ENCODE measurements at places on chromosomes 2 and 18.

GRCh38 chr2:67846370-67847070, 216.3 kb downstream of the C1D start:
- DNase-seq, result peak; percentile 79

GRCh38 chr2:10981941-10982431, 70.3 kb downstream of the KCNF1 start:
- DNase-seq, result no peak

GRCh38 chr2:5877360-5877759, 185.2 kb downstream of the SOX11 start:
- DNase-seq, result no peak

DNA sequence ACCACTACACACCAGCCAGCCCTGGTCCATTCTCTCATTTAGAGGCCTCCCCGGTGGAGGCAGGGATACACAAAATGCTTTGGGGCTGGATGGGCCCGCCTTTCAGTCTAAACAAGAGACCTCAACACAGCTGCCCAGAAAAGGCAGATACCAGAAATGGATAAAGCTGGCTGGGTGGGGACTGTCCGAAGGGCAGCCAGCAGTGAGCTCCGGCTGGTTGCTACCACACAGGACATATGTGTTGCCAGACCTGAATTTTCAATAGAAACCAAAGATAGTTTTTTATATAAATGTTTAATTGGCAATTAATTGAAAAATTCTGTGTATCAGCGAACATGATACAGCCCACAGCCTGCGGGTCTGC, 1.4 kb downstream of the GPBAR1 start:
- no peak for DNase-seq

GRCh38 chr2:5914811-5915611, 222.8 kb downstream of the SOX11 start:
- DNase-seq, result no peak

GRCh38 chr18:68478246-68478645, 236.7 kb downstream of the TMX3 start:
- DNase-seq, result no peak

GRCh38 chr2:190978389-190979053, 35.5 kb downstream of the STAT1 start:
- peak; percentile 43 for DNase-seq

GRCh38 chr2:212973347-212973746, 178.1 kb downstream of the IKZF2 start:
- DNase-seq, result no peak

DNA sequence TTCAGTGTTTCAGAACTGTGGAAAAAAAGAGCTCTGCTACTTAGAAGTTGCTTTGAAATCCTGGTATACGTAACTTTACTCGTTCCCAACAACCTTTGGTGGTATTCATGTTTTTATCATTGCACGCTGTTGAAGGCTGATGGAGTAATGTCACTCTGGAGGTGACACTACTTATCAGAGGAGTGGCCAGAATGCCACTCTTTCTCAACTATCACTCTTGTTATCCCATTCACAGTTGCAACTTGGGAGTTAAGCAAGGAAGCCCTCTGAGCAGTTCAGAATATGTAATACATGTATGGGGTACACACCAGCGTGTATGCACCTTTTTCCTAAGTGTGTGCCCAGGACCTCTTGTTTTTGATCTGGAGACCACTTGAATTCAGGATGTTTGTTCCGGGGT, 53.6 kb downstream of the TANC1 start:
- DNase-seq, result no peak

- DNase-seq, result no peak
Measured at GRCh38 chr2:144946263-144946662, 426.3 kb upstream of the ZEB2 start.

GRCh38 chr2:65778137-65778536, 345.7 kb upstream of the SPRED2 start:
- no peak for DNase-seq

DNA sequence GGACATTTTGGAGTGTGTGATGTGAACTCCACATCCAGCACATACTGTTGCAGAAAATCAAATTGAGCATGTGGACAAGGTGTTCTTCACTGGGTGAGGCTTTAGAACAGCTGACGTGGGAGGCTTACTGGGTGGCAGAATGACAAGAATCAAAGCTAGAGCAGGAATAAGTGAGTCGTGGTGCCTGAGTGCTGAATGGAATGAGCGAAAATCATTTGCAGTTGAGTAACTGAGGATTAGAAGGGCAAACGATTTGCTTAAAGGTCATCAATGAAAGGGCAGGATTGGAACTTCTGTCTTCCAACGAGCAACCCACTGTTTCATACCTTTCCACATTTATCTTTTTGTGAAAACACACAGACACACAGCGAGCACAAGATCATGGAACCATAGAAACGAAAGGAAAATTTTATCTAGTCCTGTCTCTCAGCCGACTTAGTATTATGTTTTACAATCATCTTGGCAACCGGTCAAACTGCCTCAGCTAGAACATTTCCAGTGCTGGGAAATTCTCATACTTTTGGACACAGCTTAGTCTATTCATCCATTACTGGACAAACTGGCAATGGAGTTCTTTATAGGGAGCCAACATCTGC, 7.2 kb upstream of the DAW1 start:
- DNase-seq, result peak; percentile 24

DNA sequence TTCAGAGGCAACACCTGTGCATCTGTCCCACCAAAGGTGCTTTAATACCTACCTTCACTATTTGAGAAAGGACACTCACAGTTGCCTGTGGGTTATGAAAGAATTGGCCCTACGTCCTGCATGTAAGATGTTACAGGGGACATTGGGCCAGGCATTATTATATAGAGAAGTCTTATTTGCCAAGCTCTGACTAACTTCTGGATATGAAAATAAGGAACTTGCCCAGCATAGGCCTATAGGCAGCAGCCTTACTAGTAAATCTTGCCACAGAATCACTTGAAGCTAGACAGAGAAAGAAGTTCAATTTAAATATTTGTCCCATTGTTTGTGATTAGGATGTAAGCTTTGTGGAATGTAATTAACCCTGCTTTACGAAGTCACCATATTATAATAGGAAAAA, 41.7 kb downstream of the NLRC4 start:
- no peak for DNase-seq

- peak; percentile 18 for DNase-seq
Measured at GRCh38 chr18:5879479-5879882, 15.8 kb downstream of the TMEM200C start.

DNA sequence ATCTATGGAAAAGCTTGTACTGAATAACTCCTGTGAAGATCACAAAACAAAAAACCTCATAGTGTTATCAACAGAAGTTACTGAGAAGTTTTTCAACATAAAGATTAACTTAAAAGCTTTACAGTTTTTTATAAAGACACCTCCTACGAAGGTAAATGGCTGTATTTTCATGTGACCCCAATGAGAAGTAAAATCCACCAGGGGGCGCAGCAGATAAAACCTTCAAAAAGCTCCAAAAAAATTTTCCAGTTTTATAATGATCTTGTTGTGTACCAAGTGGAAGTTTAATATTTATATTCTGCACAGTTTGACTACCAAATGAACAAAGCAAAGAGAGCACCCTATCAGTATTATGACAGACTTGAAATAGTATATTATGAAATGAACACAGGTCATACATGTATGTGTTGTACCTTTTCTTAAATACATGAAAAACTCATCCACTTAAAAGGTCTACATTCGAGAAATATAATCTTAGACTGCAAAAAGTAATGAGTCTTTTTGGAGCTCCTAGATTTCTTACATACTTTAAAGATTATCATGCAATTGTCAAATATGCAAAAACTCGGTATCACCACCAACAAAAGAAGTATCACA, 38.5 kb downstream of the PNO1 start:
- no peak for DNase-seq

DNA sequence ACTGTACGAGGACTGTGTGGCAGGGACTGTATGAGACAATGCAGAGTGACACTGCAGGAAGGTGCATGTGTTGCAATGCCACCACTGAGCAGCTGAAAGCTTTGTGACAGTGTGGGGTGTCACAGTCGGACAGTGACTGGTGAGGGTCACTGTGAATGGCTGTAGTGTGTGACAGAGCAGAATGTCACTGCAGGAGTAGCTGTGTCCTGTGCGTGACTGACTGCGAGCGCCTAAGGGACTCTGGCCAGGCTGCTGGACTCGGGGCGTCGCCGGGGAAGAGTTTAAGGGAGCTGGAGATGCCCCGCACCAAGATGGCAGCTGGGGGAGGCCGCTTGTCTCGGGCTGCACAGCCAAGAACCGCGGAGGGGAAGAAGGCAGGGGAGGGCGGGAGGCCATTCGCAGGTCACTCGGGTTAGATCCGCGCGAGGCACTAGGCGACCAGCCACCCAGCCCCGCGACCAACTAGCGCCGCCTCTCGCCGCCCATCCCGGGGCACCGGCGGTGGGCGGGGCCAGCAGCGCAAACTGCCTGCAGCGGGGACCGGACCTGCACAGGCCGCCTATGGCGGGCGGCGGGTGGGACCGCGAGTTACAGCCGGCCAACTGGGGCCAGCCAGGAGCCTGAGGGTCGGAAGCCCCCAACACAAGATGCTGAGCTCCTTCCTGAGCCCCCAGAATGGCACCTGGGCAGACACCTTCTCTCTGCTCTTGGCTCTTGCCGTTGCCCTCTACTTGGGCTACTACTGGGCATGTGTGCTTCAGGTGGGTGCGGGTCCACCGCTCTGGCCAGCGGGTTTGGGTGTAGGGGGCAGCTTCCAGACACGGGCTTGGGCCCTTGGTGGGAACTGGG, at the start of gene ABHD1:
ABHD1 (plus strand) TSS at position 514 of the 849 bp plus-strand sequence; CDS start at position 648, 134 bp downstream.
- DNase-seq, result no peak

DNA sequence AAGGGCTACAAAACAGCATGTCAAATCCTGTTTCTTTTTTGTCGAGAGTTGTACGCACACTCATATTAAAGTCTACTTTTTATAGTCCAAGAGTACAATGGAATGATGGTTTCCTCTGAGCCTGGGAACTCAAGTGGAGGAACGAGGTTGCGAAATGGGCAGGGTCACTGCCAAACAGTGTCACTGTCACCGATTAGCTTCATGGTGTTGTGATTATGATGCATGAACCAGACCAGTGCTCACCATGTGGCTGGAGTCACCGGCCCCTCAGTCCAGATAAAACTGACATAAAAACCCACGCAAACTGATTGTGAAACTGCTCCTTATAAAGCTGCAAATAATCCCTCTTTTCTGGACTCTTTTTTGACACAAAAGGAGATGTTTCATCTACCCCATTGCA, 122.0 kb downstream of the COPS8 start:
- DNase-seq, result peak; percentile 92

- DNase-seq, result no peak
Measured at GRCh38 chr2:174340400-174341292, 5.9 kb downstream of the SP9 start.

- no peak for DNase-seq
Measured at GRCh38 chr2:112691881-112692281, 28.9 kb upstream of the NT5DC4 start.

DNA sequence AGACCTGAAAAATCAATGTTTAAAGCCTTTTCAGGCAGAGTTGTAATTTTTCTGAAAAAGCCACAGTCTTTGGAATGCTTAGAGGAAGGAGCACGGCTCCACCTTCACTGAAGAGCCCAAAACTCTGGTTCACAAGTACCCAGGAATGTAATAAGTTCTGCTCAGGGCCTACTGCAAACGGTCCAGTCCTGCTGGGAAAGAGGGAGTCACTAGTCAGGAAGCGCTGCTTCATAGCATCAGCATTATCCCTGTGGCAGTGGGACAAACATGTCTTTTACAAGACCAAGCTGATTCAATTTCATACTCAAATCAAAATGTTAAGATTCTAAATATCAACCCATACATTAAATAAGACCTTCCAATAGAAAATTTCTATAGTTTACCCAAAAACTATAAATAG, 152.9 kb upstream of the PGAP1 start:
- peak; percentile 23 for DNase-seq

- DNase-seq, result no peak
Measured at GRCh38 chr2:234993541-234993981, 41.7 kb downstream of the SH3BP4 start.

GRCh38 chr18:33755931-33756560, 178.0 kb downstream of the ASXL3 start:
- DNase-seq, result peak; percentile 8

GRCh38 chr2:160491911-160492371, 1.7 kb downstream of the RBMS1 start:
- peak; percentile 55 for DNase-seq

GRCh38 chr18:23658285-23658684, 4.4 kb downstream of the ANKRD29 start:
- DNase-seq, result no peak

- DNase-seq, result no peak
Measured at GRCh38 chr18:79576686-79577351, 102.8 kb upstream of the CTDP1 start.

- DNase-seq, result peak; percentile 18
Measured at GRCh38 chr18:44742718-44743311, 62.1 kb downstream of the SETBP1 start.

- no peak for DNase-seq
Measured at GRCh38 chr2:25259737-25260124, 82.0 kb downstream of the DNMT3A start.

DNA sequence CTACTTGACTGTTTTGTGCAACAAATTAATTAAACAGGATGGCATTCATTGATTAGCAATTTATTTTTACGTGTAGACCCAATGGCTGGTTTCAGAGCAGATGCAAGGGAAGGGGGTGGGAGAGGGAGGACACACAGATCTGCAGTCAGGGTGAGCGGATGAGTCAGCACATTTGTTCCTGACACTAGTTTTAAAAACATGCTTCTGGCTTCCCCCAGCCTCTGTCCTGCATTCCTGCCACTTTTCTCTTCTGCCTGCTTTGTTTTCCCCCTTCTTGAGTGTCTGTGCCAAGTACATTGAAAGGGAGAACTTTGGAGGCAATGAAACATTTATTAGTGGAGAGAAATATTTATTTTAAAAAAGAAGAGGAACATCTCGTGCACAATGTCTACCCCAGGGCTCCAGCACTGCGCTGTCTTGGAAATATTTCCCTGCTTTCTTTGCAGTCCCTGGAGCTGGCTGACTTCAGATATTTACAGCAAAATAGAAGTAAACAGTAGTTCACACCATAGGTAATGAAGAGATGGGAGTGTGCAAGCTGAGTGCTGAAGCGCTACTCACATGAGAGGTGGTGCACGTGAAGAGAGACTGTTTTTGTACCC, 52.2 kb downstream of the NRP2 start:
- DNase-seq, result peak; percentile 49

GRCh38 chr18:31760695-31761094, at the start of gene SLC25A52:
Gene SLC25A52 (minus strand): TSS chr18:31760880. CDS start chr18:31760661, 219 bp downstream.
- no peak for DNase-seq

- no peak for DNase-seq
Measured at GRCh38 chr2:20423847-20424246, 23.0 kb upstream of the RHOB start.

DNA sequence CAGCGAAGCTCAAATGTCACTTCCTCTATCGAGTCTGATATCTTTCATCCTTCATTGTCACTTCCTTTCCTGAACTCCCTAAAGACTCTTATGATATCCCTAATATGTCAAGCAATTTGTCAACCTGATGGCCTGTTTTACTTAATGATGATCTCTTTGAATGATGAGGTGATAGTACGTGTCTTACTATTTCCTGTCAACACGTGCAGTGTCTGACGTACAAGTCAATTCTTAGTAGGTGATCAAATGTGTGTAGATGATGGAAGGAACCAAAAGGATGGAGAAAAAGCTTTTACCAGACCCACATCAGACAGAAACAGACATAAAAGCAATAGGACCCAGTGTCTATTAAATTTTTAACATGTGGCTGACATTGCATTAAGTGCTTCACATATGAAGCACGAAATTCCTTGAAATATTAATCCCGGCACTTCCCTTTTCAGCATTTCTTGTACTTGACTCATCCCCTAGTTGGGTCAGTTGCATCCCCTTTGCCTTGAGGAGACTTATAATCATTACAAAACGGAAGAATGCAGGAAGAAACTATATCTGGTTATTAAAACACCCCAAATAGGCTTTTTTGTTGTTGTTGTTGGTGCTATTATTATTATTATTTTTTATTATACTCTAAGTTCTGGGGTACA, 108.6 kb upstream of the NYAP2 start:
- no peak for DNase-seq

GRCh38 chr18:50080316-50080715, 114.6 kb downstream of the MYO5B start:
- DNase-seq, result no peak
